ENCODE measurements at places on chromosomes 7 and 10.

DNA sequence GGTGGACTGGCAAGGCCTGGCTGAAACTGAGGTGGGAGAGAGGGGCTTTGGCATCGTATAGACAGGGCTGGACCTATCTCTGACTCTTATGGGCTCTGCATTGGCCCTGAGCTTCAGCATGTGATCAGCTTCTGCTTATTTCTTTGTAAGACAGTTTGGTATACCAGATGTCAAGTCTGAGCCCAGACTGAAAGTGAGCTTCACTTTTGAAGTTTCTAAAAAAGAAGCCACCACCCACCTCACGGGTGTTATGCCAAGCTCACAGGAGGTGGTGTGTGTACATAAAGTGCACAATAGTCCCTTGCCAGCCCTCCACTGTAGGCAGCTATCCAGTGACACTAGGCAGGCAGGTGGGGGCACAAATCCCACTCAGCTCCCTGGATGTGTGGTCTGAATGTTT, 68.7 kb upstream of the SEPHS1 start:
- DNase-seq, result no peak

DNA sequence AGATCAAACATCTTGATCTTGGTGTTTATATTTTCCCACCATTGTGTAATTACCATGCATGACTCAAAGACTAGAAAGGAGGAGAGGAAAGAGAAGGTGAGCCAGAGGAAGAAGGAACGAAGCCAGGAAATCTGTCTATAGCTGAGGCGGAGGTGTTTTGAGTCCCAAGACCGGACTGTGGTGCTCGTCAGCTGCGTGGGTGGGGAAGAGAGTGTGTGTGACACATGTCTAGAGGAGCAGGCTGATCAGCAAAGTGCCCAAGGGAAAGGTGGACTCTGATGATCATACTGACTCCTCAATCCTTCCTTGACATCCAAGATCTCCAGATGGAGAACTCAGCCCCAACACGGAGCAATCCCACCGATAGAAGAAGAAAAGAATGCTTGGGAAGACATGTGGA, 189.5 kb upstream of the MINDY3 start:
- no peak for DNase-seq

DNA sequence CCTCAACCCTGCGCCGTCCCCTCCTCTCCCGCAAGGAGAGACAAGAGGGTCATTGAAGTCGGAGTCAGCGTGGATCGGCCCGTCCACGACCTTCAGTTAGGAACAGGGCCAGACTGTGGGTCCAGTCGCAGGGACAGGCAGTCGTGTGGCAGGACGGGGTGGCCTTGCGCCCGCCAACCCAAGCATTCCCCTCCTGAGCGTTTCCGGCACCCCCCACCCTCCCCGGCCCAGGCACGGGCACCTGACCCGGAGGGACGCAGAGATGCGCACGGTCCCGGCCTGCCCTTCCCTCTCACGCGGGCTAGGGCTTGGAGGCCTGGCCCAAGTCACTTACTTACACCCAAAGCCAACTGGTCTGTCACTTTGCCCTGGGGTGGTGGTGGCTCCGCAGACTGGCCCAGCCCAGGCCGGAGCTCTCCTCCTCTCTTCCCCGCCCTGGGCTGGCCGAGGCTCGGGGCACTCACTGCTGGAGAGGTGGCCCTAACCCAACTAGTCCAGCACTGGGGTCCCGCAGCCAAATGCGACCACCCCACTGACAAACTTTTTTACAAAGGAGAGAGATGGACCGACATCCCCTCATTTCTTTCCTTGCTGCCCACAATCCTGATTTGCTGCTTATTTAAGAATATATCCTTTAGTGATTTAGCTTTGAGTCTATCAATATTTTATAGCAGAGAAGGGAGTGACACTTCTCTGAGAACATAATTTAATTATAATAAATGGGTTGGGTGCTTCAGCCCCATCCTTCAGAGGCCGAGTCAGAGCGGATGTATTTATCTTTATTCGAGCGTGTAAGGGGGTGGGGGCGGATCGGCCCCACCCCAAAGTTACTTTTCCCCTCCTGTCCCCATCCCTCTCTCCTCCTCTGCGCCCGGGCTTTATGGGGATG, 1.2 kb upstream of the UNCX start:
- DNase-seq, result no peak

GRCh38 chr7:51011710-51012350, 229.1 kb upstream of the GRB10 start:
- no peak for DNase-seq
